SJSA1 (cell line): ENCODE measurements at places on chromosomes 11 and 22. TPM values are rescaled to one million over a fixed set of nuclear protein-coding genes. Genes with fewer than 3 reads are reported as not detected.

DNA sequence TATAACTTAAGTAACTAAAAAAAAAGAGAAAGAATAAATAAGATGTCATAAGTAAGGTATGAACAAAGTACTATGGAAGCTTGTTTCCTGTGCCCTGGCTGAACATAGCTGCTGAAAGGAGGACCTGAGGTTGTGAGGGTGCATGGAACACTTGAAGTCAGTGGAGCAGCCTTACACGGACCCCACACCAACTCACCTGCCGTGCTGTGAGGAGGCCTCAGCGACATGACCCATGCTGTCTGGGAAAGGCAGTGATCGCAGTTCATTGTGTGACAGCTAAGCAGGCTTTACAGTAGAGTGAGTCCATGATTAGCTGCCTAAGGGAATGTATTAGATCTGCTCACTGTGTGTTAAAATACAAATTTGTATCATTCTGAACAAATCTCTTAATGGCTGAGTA is 17.6 kb downstream of the RASSF10 start:
- no peak for DNase-seq

DNA sequence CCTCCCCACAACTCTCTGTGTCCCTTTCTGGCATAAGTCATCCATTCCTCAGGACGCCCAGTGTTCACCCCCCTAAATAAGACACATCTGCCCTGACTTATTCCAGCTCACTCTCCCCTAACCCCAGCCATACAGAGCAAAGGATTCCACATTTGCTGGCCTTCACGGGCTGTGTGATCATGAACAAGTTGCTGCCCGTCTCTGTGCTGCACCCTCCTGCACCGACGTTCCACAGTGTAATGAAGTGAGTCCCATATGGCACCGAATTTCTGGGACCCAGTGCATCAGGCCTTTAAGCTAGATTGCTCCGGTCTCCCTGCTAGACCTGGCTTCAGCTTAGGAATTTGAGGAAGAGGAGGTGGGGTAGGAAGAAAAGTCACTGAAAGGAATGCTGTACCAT is 22.4 kb upstream of the LRRC32 start:
- DNase-seq: no peak

- DNase-seq: no peak
Measured at GRCh38 chr11:60972182-60973030, 926 bp downstream of the CD6 start.

GRCh38 chr11:66694732-66695207 is 17.1 kb upstream of the RBM4B start:
- DNase-seq: peak; percentile 99

DNA sequence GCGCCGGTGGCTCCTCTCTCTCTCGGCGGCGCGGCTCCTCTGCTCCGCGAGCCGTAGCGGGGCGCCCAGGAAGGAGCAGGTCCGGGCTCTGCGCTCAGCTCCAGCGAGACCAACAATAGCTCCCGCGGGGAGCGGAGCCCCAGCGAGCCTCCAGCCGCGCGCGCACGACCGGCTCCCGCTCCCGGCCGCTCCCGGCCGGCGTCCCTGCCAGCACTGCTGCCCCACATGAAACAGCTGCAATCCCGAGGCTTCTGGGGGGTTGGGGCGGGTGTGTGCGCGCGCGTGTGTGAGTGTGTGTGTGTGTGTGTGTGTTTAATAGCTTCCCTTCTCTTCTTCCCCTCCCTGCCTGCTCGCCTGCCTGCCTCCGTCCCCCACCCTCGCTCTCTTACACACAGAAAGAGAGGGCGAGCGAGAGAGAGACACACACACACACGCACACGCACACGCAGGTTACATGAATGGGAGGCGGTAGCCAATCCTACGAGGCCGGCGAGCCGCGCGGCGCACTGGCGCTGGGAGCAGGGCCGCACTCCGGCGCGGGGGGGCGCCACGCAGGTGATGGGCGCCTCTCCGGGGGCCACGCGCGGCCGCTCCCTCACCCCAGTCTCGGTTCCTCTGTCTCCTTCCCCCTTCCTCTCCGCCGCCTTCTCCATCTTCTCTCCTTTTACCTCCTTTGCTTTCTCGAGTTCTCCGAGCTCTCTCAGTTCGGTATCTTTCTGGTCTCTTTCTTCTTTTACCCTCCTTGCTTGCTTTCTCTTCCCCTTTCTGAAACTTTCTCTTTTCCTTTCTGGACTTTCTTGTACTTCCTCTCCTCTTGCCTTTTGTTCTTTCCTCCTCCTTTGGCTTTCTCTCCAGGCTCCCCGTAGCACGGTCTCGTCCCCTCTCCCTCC is at the start of gene TENM4:
Gene TENM4 (minus strand): TSS at position 460 of the 890 bp plus-strand sequence. CDS start 371,086 bp downstream, outside the sequence.
- DNase-seq: no peak

DNA sequence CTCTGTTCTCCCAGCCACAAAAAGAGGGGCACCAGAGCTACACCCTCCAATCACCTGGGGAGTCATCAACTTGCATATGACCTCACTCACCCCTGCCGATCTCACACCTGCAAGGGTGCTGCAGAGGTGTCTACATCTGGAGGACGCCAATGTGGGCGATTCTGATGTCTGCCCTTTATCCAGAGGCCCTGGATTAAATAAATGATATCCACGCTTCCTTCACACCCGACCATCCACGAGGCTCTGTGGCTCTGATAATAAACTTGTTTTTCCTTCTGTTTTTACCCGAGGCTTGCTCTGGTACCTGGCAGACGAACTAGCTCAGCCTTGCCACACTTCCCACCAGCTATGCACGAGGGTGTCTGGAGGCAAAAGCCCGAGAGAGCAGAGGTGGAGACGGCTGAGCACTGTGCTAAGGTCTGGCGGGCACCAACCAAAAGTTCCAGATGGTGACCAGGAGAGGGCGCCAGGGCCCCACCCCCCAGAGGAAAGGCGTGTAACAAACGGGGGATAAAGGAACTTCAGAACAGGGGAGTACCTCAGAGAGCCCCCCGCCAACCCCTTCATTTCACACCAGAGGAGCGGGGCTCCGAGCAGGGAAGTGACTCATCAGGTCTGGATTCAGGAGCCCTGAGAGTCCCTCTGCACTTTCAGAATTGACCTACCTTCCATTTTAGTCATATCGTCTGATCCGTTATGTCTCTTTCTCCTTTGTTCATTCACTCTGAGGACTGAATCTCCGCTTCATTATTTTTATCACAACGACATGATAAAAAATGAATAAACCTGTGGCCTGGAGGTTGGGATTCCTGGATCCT is 13.5 kb downstream of the SCN3B start:
- DNase-seq: no peak

GRCh38 chr22:19644314-19645223 is 69.7 kb upstream of the SEPTIN5 start:
- DNase-seq: no peak

- peak; percentile 53 for DNase-seq
Measured at GRCh38 chr11:27913650-27914049, 194.3 kb downstream of the KIF18A start.

DNA sequence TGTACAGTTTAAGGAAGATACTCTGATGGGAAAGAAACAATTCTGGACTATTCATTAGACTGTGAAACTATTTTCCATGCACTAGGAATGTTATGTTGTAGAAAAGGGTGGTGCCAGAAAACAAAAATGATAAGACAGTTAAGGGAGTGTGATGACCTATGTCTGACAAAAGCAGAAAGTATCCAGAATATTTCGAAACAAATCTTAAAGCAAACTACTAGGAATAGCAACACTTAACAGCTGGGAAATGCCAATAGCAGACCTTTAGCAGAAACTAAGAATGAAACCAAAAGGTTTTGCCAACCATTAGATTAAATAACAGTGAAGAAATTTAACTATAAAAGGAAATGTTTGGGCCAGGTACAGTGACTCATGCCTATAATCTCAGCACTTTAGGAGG is 3.3 kb upstream of the ARHGAP20 start:
- no peak for DNase-seq

- DNase-seq: peak; percentile 68
Measured at GRCh38 chr11:107545101-107545514, 20.4 kb downstream of the ALKBH8 start.

DNA sequence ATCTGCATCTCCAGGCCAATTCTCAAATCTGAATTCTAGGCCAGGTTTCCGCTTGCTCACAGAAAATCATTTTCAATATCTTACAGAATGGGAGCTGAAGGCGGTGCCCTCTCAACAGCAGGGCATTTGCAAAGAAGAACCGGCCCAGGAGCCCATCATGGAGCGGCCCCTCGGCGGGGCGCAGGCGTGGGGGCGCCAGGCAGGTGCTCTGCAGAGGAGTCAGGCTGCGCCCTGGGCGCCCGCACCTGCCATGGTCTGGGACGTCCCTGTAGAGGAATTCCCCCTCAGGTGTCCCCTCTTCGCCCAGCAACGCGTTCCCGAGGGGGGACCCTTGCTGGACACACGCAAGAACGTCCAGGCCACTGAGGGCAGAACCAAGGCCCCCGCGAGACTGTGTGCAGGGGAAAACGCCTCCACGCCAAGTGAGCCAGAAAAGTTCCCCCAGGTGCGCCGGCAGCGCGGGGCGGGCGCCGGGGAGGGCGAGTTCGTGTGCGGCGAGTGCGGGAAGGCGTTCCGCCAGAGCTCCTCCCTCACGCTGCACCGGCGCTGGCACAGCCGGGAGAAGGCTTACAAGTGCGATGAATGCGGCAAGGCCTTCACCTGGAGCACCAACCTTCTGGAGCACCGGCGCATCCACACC is 11.5 kb downstream of the ZNF74 start:
- no peak for DNase-seq

GRCh38 chr11:27312110-27312509 is 50.9 kb downstream of the CCDC34 start:
- DNase-seq: no peak

FAM89B gene
- total RNA-seq: 35.1 and 64.9 TPM in 2 replicates

MLC1 gene
- 0.03 and 0.38 TPM in 2 replicates for total RNA-seq

SLC25A18 gene
- not detected in 2 replicates for total RNA-seq
